ENCODE measurements at places on chromosomes 6 and 20.

GRCh38 chr6:118758946-118759345, 107.6 kb upstream of the CEP85L start:
- DNase-seq = no peak

GRCh38 chr20:4502756-4503155, 219.0 kb upstream of the PRND start:
- DNase-seq = no peak

DNA sequence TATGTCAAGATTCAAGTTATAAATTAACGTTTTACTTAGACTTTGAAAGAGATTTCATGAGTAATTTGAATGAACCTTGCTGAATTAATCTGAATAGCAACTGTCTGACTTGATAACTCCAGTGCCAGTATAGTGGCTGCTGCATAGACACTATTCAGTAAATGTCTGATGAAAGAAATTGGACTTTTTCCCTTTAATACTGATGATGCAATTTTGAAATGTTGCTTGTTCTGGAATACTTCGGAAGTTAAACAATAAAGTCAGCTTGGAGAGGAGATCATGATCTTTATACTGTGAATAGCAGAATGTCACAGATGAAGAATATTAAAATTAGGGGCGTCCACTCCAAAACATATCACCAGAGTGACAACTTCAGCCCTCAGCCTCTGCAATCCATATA, 3.6 kb upstream of the PGBD1 start:
- DNase-seq = no peak

- DNase-seq = no peak
Observed at GRCh38 chr6:167696296-167696695, 130.4 kb upstream of the AFDN start.

GRCh38 chr6:55713436-55713835, 134.4 kb upstream of the HMGCLL1 start:
- DNase-seq = no peak

- peak; percentile 27 for DNase-seq
Observed at GRCh38 chr20:53642196-53643030, 48.8 kb upstream of the ZNF217 start.

- DNase-seq = no peak
Observed at GRCh38 chr20:38229376-38230252, 30.9 kb downstream of the KIAA1755 start.

DNA sequence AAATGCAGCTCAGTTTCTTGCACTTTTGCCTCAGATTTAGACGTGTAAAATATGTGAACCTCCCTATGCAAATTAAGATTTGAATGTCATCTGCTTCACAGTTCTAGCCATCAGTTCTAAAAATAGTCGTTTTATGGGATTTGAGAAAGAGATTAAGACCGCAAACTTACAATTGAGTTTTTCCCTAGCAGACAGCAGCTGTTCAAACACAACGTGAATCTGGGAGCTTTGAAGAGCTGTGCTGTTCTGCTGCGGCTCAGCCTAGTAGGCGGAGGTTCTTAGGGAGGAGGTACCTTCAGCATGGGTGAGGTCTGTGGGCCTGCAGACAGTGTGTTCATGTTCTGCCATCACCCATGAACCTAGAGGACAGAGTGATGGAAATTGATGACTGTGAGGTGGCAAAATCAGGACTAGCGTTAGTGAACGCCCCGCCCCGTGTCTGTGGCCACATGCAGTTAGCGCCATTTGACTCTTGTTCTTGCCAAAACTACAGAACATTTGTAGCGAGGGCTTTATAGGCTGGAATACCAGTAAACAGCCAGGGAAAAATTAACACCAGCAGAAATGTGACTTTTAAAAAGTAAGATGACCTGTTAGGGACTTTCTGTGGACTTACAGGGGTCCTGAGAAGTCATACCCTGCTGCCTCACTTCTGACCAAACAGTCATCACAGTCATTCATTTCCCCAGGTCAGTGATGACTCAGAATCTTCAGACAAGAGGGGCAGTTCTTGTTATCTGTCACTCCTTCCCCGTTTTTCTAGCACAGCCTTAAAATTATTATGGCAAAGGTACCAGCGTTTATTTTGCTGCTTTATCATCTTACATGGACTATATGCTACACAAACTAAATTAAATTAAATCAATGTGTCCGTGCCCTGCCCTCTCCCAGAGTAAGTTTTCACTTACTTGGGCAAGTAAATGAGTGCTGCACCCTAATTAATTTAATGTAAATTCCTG, 84.3 kb upstream of the TMEM181 start:
- no peak for DNase-seq

GRCh38 chr6:164836486-164836885, 472.9 kb downstream of the C6orf118 start:
- DNase-seq = no peak

DNA sequence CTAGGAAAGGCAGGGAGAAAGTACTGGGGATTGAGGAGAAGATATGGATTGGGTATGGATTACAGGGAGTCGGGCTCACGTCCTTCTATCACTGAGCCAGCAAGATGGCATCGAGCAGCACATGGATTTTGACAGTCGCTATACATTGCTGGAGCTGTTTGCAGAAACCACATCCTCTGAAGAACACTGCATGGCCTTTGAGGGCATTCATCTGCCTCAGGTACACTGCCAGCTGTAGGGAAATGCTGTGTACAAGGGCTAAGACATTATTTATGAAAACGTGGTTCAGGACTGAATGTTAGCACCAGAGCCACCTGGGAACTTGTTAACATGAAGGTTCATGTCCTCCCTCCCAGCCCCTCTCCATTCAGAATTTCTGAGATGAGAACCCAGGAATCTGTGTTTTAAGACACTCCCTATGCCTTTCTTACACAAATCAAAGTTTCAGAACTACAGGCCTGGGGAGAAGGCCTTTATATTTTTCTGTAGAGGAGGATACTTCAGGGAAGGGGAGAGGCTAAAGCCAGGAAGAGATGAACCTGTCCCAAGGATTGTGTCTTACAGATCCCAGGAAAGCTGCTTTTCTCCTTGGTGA, 3.5 kb downstream of the CUL9 start:
- no peak for DNase-seq

GRCh38 chr6:131741688-131742393, 31.0 kb upstream of the CTAGE9 start:
- no peak for DNase-seq

GRCh38 chr6:21527731-21528130, 65.8 kb upstream of the SOX4 start:
- DNase-seq = no peak

DNA sequence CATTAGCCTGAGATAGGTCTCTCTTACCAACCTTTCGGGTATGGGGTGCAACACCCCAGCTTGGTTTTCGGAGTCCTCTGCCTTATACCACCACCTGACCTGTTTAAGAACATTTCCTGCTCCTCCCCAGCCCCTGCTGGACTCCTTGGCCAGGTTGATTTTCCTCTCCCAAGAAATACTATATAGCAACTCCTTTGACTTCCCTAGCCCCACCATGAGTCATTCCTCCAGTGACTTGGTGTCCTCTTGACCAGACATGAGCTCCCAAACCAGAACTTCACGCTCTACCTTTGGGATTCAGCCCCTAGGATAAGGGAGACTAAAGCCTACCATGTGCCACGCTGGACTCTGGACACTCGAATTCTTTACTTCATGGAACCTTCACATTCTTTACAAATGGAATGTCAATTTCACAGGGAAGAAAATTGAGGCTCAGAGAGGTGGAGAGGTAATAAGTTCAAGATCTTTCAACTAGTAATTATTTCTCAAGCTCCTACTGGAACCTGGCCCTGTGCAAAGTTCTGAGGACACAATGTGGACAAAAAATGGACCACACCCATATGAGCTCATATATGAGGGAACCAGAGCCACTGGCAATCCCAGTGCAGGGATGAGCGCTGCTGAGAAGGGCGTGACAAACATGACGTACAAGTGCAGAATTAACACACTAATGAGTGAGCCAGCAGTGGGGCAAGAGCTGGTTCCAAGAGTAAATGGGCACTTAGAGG, 48.2 kb downstream of the SIRPA start:
- no peak for DNase-seq

All from glomerular endothelial cell (primary cell).